Stimulated activated CD4-positive, alpha-beta T cell treated with anti-CD3 and anti-CD28 coated beads, Interleukin-1b, Interleukin-23, amount 100 ng/mL, for 1 hour (primary cell): ENCODE measurements at places on chromosomes 7 and 10.

DNA sequence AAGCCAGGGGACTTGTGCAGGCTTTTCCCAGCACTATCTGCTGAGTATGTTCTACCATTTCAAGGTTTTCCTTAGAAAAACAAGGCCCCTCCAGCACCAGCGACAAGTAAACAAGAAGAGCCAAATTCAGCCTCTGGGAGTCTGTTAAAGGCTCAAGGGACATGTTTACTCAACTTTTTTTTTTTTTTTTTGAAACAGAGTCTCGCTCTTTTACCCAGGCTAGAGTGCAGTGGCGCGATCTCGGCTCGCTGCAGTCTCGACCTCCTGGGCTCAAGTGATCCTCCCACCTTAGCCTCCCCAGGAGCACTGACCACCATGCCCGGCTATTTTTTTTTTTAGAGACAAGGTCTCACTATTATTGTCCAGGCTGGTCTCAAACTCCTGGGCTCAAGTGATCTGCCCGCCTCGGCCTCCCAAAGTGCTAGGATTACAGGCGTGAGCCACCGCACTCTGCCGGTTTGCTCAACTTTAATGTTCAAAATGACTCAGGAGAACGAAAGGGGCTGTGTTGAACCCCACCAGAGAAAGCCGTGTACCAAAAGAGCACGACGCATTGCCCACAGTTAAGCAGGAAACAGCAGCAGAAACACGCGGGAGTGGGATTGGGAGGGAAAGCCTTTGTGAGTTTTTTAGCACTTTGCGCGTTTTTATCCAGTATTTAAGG, 772 bp downstream of the PRDX3 start:
- no peak for DNase-seq

- no peak for DNase-seq
Observed at GRCh38 chr7:132234711-132235110, 341.6 kb downstream of the PLXNA4 start.

GRCh38 chr10:124935946-124936345, 6.0 kb upstream of the ZRANB1 start:
- DNase-seq: no peak

DNA sequence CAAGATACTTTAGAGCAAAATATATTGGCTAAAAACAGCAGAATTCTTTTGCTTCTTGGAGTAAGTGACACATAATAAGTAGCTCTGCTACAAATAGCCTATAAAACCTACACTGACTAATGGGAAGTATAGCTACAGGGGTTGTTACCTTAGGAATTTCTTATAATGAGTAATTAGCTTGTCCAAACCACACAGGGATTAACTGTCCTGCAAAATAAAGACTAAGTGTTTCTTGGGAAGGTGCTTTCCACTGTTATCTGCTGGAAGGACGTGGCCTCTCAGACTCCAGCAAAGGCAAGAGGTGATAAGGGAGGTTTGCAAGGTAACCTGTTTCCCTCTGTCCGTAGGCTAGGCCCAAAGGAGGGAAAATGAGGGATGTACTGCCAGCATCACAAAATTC, 302.4 kb downstream of the DOCK4 start:
- no peak for DNase-seq

DNA sequence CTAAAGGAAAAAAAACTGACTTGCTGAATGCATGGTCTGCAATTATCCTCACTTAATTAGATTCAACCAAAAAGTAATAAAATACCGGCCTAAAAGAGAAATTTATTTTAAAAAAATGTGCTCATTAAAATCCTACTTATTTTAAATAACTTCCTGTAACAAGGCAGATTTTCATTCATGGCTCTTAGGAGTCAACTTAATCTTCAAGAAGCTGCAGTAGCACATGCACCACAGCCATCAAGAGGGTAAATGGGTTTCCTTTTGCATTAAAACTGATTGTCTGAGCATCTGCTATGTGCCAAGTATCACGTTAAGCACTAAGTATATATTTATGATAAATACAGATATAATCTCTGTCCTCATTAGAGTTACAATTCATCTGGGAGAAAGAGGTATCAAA, 69.9 kb downstream of the SNX13 start:
- no peak for DNase-seq

DNA sequence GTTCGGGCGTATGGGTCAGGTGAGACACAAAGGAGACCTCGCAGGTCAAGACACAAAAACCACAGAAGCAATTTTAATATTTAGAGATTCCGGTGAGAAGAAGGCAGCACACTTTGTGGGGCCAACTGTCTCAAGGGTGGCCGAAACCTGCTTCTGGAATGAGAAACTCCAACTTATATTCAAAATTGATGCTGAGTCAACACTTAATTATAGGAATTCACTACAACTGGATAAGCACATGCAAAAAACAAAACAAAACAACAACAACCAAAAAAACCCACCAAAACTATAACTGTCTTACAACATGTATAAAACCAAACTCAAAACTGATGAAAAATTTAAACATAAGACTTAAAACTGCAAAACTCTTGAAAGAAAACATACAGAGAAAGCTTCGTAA, 593.3 kb downstream of the POM121L12 start:
- DNase-seq: no peak

DNA sequence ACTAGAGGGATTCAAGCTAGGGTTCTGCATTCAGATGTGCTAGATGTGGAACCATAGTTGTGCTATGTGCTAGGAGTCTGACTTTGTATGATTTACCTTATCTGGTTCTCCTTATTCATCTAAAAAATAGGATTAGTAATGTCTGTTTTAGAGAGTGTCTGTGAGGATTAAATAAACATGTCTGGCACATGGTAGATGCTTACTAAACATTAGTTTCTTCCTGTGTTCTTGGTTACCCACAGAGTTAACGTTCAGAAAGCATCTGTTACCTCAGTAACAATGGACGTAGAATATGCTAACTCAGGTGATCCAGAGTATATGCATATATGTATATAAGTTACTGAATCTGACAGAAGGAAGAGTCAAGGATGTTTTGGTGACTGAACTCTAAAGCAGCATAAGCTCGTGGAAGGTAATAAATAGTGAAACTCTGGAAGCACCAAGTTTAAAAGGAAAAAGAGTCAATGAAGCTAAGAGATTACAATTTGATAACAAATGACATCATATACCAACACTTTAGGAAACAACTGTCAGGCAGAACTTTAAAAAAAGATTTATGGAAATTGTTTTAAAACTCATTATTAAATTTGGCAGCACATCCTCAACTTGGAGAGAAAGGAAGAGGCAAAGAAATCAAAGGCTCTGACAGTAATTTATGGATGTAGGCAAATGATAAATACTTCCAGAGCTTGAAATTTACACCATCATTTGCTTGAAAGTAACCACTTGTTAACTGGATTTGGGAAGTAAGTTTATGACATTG, 127.0 kb downstream of the CCNY start:
- no peak for DNase-seq

- DNase-seq: no peak
Observed at GRCh38 chr10:69217119-69217754, 2.9 kb upstream of the HKDC1 start.

- no peak for DNase-seq
Observed at GRCh38 chr7:156038345-156038744, 226.1 kb upstream of the SHH start.

DNA sequence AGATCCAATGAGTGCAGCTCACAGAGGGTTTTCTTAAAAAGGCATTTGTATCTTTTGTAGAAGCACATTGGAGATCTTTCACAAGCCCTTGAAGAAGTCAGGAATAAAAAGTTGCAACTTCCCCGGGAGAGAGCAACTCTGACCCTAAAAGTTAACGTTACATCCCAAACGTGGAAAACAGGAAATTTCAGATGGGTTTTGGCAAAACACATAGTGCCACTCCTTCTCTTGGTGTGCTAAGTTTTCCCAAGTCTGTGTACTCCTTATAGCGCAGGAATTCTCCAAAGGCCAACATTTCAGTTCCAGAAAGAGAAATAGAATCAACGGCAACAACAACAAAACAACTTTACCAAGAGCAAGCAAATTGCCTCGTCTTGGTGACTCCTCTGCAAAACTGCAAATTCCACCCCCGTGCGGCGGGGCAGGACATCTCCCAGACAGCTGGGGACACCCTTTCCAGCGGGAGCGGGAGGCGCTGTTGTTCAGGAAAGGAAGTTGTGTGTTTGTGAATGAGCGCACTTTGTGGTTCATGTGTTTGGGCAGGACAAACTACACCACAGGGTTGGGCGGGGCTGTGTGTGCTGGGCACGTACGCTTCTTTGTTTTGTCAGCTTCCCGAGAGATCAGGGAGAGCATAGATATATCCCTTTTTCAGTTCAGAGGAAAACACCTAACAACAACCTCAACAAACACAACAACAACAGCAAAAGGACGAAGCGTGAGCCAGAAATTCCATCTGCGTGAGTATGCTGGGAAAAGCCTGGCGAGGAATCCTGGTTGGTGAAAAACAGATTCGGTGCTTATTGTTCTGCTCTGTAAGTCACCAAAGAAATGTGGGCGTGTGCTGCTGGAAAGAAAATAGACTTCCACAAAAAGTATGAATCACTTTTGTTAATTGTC, 294.7 kb upstream of the PITRM1 start:
- DNase-seq: no peak

DNA sequence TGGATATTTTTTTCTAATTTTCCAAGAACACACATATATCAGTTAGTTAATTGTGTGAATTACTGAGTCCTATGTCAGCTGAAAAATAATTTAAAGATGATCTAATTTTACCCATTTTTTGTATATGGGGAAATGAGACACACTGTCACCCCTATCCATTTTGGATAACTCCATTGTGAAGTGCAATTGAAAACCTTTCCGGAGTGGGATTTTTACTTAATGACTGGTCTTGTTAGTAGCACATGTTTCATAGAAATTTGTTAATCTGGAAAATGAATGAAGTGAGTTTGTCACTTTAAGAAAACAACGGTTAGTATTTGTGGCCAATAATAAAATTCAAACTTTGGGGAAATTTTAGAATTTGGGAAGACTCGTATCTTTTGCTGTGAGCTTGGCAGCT, 2.0 kb downstream of the GARS1 start:
- DNase-seq: no peak

GRCh38 chr7:84328571-84328970, 134.0 kb upstream of the SEMA3A start:
- no peak for DNase-seq

GRCh38 chr7:12360948-12361347, 42.7 kb downstream of the VWDE start:
- DNase-seq: no peak

- DNase-seq: no peak
Observed at GRCh38 chr10:63829573-63830149, 308.5 kb downstream of the REEP3 start.

DNA sequence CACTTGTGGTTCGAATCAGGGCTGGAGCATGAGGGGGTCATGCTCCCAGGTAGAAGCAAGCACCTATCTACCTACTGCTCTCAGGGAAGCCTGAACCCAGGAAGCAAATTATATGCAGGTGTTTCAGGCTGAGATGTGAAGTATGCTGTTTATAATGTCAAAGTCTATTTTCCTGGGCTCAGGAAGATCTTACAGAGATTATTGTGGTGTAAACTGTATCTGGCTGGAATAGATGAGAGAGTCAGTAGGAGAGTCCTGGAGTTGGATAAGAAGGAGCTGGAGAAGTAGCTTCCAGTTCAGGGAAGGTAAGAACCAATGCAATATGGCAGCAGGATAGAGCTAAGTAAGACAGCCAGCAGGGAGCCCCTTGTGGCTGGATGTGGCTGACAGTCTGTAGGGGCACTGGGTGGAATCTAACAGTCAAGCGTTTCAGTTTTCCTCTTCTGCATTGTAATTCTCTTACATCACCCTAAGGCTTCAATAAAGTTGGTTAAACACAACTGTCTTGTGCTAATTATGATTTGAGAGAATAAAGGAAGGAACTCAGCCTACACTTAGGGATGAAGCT, 105.9 kb upstream of the EEPD1 start:
- no peak for DNase-seq

- no peak for DNase-seq
Observed at GRCh38 chr7:90540406-90540805, 55.7 kb upstream of the CDK14 start.

DNA sequence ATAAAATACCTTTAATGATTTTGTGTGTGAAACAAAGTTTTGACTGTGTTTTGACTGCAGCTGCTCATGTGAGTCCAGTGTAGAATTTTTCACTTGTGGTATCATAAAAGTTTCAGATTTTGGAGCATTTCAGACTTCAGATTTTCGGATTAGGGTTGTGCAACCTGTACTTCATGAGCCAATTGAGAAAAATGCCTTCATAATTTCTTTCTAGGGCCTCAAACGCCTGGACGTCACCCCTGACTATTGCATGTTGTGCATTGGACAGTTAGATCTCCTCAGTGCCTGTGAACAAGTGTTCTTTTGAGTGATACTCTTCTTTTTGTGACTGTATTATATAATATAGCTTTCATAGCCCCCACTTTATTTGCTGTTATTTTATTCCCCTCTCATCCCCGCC, 161.1 kb downstream of the AUTS2 start:
- DNase-seq: no peak

DNA sequence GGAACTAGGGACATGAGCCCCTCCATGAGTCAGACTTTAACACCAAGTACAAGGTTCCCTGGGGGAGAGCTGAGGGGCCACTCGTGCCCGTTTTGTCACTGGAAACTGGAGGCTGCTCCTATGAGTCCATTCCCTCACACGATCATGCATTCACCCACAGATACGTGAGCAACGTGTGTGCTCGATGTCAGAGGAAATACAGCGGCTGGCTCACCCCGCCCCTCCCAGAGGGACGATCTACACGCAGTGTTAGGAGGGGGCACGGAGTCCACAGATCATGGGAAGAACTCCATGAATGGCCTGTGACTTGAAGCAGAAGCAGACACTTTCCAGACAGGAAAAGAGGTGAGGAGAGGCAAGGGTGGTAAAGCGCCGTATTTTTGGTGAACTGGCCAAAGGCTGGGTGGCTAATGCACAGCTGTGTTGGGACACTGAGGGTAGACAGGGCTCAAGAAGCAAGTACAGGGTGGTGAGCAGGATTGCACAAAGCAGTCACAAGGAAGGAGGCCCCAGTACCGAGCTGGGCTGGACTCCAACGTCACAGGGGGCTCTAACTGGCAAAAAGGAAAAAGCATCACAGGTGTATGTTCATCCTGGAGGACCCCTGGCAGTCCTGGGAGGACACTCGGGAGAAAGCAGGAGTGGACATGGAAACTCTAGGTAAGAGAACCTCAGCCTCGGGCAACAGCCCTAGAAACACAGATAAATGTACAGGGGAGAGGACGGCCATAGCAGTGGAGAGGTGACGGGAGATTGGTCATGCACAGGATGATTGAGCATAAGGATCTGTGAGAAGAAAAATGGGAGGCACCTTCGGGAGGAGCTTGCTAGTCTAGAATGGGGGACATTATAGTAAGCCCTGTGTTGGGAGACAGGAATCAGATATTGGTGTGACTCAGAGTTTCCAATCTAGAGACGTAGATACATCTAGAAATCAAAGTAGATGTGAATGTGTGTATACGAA, 41.2 kb downstream of the TNS3 start:
- DNase-seq: no peak

DNA sequence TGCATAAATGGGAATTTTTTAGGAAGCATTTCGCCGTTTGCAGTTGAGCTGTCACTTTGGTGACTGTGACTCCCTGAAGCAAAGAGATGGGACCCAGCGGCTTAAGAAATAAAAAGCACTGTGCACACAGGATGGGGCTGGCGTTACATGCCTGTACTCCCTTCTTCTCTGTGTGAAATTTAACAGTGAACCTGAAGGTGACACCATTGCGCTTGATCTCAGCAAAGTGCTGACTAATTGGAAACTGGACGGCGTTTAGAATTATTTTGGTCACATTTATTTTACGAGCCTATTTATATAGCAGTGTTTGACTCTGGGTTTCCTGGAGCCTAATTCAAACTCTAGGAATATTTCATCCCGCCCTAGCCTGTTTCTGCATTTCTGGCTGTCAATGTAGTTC, 146.2 kb downstream of the PAXIP1 start:
- DNase-seq: no peak
